Ureter (tissue), 1 donor: ENCODE measurements at places on chromosomes 4 and X. TPM values are rescaled to one million over a fixed set of nuclear protein-coding genes. Genes with fewer than 3 reads are reported as not detected.

TLR3 gene
- 28.6 TPM for total RNA-seq

MAGEA8 gene
- total RNA-seq: not detected

ANKRD50 gene
- 49.0 TPM for total RNA-seq

ASB12 gene
- 2.1 TPM for total RNA-seq

AFM gene
- total RNA-seq: not detected

USP17L28 gene
- total RNA-seq: not detected

MAP7D3 gene
- total RNA-seq: 13.9 TPM

ARFIP1 gene
- 56.5 TPM for total RNA-seq
